ENCODE measurements at places on chromosomes 1 and 21. TPM values are rescaled to one million over a fixed set of nuclear protein-coding genes. Genes with fewer than 3 reads are reported as not detected.

Gene PRAMEF26
- not detected for total RNA-seq

Gene LCE1D
- total RNA-seq = not detected

Gene HCRTR1
- not detected for total RNA-seq

Gene RIMS3
- 0.29 TPM for total RNA-seq

Gene AIRE
- total RNA-seq = not detected

Gene LAMC2
- total RNA-seq = 751 TPM

Gene LCE1B
- total RNA-seq = 2.0 TPM

Gene CCDC17
- 3.9 TPM for total RNA-seq

Gene MASP2
- 0.51 TPM for total RNA-seq

Gene ADAMTSL4
- total RNA-seq = 13.3 TPM

Gene MGST3
- 97.1 TPM for total RNA-seq

Gene TTLL7
- total RNA-seq = 2.0 TPM

Gene TMPRSS3
- 2.4 TPM for total RNA-seq

Gene CRYBG2
- 14.2 TPM for total RNA-seq

Gene KCNJ10
- not detected for total RNA-seq

Gene SELENON
- 21.8 TPM for total RNA-seq

Gene PDPN
- 35.1 TPM for total RNA-seq

Gene NUP210L
- total RNA-seq = 0.05 TPM

Gene GLIS1
- 1.4 TPM for total RNA-seq

Gene NGF
- 1.1 TPM for total RNA-seq

Gene REN
- total RNA-seq = not detected

Gene ATP5PO
- total RNA-seq = 196 TPM

Gene IGFN1
- 0.05 TPM for total RNA-seq

Gene HCN3
- 2.5 TPM for total RNA-seq

Gene OR2AK2
- total RNA-seq = not detected

Gene ARHGAP29
- 46.7 TPM for total RNA-seq

Gene C1orf115
- 1.6 TPM for total RNA-seq

Gene SUSD4
- 0.42 TPM for total RNA-seq

Gene KRTAP26-1
- not detected for total RNA-seq

Gene RGS13
- not detected for total RNA-seq

Gene GRHL3
- 8.9 TPM for total RNA-seq

Gene OLFML2B
- not detected for total RNA-seq

Gene HSF2BP
- total RNA-seq = 5.3 TPM

Gene HSD11B1
- total RNA-seq = 0.39 TPM

Gene VPS13D
- total RNA-seq = 36.5 TPM

Gene ARHGEF16
- 8.8 TPM for total RNA-seq

Gene PRMT6
- total RNA-seq = 14.0 TPM

Gene PSRC1
- 13.0 TPM for total RNA-seq

Gene RHBG
- total RNA-seq = not detected

Gene LINGO4
- 0.10 TPM for total RNA-seq

Gene HES3
- total RNA-seq = not detected

Gene RHEX
- not detected for total RNA-seq

Gene TRAF3IP3
- not detected for total RNA-seq

Gene DPM3
- total RNA-seq = 86.4 TPM

Gene CD46
- 181 TPM for total RNA-seq

Gene PCSK9
- not detected for total RNA-seq

Gene LCE1F
- total RNA-seq = not detected

Gene LRRC39
- 0.65 TPM for total RNA-seq

Gene NTRK1
- 0.33 TPM for total RNA-seq

Measured in MCF 10A (cell line).